ENCODE measurements at places on chromosomes 6 and 20.

DNA sequence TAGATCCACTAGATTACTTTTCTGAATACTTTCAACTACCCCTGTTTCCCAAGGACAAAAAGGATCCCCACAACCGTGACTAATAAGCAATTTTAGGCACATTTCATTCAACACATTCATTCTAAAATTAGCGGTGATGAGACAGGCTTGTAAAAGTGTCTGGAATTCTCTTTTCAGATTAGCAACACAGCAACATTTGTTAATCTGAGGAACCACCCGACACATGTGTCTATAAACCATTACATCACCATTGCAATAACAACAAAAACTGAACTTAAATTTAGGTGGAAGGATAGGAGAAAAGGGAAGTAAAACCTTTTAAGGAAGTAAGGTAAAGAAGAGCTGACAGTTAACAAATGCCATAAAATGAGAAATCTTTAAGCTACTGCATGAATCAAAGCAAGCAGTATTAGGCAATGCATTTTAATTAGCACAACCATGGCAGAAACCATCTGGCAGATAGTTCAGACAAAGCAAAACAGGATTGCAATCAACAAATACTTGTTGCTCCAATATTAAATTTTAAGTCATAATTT is 49.1 kb downstream of the MAP3K7 start:
- DNase-seq = no peak

DNA sequence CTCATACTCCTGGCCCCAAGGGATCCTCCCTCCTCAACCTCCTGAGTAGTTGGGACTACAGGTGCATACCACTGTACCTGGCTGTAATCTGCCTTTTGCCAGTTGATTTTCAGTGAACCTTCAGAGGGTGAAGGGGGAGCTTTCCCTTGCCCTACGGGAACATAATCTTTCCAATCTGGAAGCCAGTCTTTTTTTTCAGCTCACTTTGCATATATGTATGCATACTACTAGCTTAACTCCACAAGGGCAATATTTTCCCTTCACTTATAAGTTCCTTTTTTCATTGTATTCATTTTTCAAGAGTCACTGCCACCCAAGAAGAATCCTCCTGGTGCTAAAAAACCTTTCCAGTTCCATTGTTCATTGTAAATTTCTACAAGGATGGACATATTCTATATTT is 53.4 kb upstream of the GCM1 start:
- DNase-seq = no peak

DNA sequence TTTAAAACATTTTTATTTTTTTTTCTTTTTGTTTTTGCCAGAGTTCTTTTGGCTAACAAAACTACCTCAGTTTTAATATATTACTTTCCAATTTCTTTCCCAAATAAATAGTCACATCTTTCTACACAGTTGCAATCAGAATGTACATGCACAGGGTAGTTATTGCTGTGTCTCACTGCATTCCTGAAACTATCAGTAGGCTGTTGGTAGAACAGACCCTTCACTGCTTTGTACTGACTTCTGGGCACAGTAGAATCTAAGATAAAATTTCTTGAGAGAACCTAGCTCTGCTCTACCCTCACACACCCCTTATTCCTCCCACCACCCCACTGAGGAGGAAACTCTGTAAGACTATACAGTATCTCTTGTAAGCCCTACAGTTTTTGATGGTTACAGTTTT is 19.9 kb downstream of the TPX2 start:
- no peak for DNase-seq

DNA sequence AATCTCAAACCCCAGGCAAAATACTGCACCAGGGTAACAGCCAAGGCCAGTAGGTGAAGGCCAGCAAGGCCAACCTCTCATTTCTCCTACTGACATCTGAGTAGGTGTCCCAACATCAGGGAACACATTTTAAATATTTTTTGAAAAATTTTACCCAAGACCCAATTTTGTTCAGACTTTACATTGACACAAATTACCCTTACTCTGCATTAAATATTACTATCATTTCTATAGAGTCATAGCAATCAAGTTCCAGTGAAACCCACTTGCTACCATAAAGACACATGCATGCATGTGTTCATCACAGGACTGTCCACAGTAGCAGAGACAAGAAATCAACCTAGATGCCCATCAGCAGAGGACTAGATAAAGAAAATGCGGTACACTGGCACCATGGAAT is 99.9 kb downstream of the NRN1 start:
- DNase-seq = no peak

DNA sequence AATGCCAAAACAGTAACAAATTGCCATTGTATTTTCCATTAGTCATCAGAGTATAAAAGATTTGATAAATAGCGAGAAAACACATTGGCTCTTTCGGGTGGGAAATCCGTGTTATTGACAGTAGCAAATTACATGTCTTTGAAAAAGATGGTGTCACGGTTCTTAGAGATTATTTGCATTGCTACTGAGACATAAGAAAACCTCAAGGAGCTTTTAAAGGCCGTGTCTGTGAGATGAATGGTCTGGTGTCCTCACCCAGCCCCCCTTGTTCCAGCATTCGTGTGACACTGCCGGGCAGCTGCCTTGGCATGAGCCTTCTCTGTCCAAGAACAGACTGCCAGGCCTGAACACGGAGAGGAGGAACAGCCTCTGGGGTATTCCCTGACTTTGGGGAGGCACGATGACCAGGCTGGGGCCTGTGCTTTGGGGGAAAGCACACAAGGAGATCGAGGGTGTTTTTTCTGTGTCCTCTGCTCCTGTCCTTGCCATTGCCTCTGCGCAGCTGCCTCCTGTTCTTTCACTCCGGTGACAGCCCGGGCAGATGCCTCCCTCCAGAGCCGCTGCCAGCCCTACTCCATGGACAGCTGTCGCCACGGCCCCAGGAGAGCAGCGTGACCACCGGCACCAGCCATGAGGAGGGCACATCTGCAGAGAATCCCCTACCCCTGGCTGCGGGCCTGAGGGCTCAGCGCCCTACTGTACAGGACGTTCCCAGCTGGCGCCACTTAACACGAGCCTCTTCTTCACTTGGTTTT is 167.7 kb upstream of the CDYL start:
- no peak for DNase-seq

DNA sequence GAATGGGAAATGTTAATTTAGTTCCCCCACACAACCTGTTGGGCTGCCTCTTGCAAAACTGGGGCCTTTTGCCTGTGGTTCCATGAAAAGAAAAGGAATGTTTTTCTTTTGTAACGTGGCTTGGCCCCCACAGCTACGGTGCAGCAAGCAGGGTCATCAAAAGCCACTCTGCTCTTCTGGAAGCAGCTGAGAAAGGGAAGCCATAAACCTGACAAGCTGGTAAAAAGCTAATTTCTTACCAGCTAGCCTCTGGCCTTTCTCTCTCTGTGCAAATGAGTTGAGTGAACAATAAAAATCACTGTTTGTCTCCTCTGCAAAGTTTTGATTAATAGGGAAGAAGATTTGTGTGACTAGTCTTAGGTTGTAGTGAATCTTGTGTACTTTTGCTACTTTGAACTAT is 23.5 kb upstream of the NOTCH4 start:
- no peak for DNase-seq

DNA sequence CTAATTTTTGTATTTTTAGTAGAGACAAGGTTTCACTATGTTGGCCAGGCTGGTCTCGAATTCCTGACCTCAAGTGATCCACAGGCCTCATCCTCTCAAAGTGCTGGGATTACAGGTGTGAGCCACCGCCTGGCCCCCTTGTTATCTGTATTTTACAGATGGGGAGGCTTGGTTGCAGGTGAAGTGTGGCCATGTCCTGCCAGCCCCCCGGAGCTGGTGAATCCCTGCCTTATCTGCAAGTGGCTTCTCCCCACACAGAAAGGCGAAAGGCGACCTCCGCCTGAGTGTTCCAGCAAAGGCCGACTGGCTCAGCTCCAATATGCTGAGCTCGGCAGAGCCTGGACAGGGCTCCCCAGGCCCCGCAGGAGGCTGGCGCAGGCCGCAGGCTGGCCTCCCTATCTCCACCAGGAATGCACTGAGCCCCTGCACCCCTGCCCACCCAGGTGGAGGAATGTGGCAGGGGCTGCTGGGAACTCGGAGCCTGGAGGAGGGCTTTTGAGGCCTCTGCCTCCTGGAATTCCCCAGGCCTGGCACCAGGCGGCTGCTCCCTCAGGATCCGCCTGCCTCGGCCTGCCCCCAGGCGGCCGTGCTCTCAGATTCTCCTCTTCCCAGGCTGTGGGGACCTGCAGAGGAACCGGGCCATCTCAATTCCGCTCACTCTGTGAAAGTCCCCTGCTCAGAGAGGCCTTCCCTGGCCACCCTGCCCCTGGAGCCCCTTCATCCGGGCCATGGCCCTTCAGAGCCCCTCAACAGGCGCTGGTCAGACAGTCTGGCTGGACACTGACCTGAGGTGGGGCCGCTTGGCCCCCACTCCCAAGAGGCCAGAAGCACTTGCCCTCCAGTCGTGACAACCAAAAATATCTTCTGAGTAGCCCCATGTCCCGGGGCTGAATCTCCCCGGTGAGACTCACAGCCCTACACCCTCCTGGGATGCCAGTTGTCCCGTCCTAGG is 9.3 kb upstream of the LAMA5 start:
- no peak for DNase-seq

DNA sequence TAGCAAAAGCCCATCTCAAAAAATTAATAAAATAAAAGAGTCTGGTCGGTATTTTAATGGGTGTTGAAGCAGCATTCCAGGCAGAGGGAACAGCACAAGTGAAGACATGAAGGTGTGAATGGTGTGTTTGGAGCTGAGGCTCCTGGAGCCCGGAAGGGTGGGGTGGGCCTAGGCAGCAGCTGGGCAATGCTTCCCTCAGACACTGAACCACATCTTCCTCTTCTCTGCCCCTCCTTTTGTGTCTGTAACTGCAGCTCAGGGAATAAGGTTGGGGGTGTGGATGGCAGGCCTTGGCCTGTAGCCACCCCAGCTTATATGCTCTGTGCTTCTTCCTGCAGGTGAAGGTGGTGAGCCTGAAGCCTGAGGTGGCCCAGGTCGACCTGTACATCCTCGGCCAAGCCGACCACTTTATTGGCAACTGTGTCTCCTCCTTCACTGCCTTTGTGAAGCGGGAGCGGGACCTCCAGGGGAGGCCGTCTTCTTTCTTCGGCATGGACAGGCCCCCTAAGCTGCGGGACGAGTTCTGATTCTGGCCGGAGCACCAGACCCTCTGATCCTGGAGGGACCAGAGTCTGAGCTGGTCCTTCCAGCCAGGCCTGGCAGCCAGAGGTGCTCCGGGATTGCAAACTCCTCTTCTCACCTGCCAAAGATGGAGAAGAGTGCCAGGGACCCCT is 26.6 kb downstream of the POFUT1 start:
- DNase-seq = no peak

DNA sequence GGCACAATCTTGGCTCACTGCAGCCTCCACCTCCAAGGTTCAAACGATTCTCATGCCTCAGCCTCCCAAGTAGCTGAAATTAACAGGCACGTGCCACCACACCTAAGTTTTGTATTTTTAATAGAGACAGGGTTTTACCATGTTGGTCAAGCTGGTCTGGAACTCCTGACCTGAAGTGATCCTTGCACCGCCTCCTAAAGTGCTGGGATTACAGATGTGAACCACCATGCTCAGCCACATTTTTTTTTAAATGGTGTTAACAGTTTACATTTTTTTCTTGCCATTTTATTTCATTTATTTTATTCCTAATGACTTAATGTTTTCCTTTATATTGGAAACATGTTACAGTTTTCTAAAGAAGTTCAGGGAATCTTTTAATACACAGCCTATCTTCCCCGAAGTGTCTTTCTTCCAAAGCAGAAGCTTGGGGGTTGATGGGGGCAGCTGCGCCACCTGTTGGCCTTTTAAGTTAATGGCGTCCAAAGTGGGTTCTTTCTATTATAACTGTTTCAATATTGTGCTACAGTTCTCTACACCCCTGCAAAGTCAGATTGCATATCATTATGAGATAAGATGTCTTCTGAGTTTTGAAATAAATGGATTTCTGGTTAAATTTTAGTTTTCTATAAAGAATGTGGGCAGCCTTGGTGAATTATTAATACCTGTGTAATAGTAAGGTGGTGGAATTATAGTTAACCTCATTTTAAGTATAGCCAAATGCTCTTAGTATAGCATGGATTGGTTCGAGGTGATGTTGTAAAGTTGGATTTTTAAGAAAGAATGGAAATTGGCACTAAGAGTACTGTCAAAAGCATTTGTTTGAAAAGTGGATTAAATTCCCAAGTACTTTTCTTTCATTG is 42.0 kb upstream of the PLCG1 start:
- peak; percentile 29 for DNase-seq

DNA sequence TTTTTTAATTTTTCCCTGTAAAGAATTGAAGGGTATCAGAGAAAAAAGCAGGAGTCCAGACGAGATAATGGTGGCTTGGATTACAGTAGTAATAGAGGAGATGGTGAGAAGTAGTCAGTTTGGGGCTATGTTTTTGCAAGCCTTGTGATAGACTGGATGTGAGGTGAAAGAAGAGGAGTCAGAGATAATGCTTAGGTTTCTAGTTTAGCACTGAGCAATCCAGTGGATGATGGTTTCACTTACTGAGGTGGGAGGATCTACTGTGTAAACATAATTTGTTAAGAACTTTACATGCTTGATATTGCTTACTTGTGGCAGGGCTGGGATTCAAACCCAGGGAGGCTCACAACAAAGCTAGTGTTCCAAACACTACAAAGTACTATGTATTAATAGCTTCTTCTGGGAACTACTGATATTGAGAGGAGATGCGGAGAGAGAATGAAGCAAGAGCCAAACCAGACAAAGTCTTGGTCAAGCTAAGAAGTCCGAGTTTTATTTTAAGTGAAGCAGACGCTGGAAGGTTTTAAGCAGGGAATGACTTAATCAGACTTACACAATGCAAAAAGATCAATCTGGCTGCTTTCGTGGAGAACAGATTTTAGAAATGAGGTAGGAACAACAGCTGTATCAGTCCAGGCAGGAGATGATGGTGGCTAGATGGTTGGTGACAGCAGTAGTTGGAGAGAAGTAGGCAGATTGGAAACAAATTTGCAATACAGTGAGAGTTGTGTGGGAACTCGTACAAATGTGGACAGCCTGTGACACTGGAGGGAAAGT is 58.0 kb downstream of the ZFAND3 start:
- DNase-seq = no peak

DNA sequence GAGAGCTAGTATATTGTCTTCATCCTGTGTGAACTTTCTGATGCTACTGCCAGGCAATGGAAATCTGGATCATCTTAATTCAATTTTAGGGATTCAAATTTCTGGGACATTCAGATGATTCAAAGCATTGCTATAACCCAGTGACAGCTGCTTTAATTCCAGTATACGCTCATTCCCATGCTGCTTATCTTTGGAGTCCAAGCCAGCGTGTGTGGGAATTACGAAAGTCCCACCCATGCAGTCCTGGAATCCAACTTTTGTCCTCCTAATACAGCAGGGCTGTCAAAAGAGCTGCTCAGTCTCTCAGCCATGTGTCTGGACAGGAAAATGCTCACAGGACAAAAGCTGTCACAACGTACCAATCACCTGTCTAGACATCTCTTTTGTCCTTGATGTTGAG is 219.8 kb downstream of the LAMA2 start:
- no peak for DNase-seq

GRCh38 chr20:58213121-58213520 is 15.3 kb downstream of the ANKRD60 start:
- no peak for DNase-seq

- no peak for DNase-seq
Observed at GRCh38 chr6:78910591-78911171, 43.3 kb downstream of the IRAK1BP1 start.
